ENCODE measurements at places on chromosomes 6 and 20.

DNA sequence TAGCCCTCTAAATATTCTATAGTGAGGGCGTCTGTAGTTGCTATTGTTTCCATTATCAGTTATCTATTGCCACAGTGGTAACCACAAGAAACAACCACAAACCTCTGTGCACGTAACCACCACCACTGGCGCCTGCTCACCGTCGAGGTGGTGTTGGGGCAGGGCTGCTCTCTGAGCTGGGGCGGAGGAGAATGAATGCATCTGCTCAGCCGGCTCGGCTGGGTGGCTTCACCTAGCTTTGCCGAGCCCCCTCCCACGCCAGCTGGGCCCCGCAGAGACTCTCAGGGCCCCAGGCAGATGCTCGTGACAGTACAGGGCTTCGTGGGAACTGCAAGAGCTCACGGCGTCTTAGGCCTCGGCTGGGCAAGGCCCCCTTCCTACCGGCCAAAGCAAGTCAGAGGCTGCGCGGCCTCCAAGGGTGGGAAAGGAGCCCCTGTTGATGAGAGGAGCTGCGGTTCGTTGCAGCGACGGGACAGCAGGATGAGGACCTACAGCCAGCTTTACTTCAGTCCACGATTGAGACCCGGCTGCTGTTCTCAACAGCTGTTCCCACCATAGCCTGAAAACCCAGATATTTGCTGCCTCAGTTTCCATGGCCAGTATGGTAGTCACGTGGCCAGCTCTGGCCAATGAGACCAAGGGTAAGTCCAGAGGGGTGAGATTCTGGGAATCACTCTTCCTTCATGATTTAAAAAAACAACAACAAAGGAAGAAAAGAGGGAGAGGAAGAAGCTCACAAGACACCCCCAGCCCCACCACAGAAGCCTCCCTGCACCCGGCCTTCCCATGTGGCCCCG, 120.2 kb upstream of the AFDN start:
- H3K4me3 ChIP-seq: no peak overlapping the region
- peaks cover 30% of the 10 kb centered on the region for H3K4me1 ChIP-seq
- no peaks in the 10 kb centered on the region for H3K36me3 ChIP-seq
- H3K27ac ChIP-seq: peak overlapping the region; percentile 82

DNA sequence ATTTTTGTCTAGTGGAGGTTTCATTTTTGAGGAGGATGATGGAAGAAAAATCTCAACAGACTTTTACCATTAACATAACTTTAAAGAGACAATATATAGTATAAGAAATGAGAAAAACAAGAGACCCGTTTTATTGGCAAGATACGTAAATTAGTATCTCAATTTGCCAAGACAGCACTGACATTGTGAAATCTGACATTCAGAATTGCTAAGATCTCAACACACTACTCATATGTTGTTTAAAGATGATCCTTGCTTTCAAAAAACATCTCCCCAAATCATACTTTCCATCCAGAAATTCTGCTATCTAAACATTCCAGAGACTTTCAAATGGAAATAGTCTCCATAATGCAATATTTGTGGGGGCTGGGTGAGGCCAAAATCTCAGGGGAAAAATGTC, 220.9 kb upstream of the CEP162 start:
- no peaks in the 10 kb centered on the region for H3K36me3 ChIP-seq
- no peak overlapping the region for H3K4me3 ChIP-seq
- DNase-seq: no peak
- no peaks in the 10 kb centered on the region for H3K27me3 ChIP-seq
- no peak overlapping the region for H3K27ac ChIP-seq
- H3K4me1 ChIP-seq: no peaks in the 10 kb centered on the region

GRCh38 chr20:22226849-22227700, 357.3 kb downstream of the FOXA2 start:
- H3K27me3 ChIP-seq: no peaks in the 10 kb centered on the region
- DNase-seq: no peak
- no peaks in the 10 kb centered on the region for H3K36me3 ChIP-seq

GRCh38 chr6:33620856-33621710, at the start of gene ITPR3:
TSS of gene ITPR3 (plus strand) at chr6:33621322. CDS start at chr6:33621603, 281 bp downstream.
- peak within 1 kb of the TSS; percentile 80 for H3K27ac ChIP-seq
- peaks cover 19% of the 10 kb centered on the region for H3K36me3 ChIP-seq
- H3K4me1 ChIP-seq: peaks cover 50% of the 10 kb centered on the region
- H3K27me3 ChIP-seq: peaks cover 4% of the 10 kb centered on the region
- DNase-seq: peak; percentile 81

DNA sequence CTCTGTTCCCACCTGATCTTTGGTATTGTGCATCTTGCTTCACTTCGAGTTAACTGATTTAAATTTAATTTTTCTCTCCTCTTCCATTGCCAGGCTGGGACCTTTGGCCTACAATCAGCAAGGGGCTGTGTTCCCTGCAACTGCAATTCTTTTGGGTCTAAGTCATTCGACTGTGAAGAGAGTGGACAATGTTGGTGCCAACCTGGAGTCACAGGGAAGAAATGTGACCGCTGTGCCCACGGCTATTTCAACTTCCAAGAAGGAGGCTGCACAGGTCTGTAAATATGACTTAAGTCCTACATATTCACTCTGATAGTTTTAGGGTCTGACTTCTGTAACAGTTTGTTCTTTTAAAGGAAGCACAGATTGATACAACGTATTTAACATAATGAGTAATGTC, 412.4 kb downstream of the ARHGAP18 start:
- no peak overlapping the region for H3K27ac ChIP-seq
- H3K27me3 ChIP-seq: peaks cover 3% of the 10 kb centered on the region
- no peak overlapping the region for H3K4me3 ChIP-seq
- no peak for DNase-seq
- H3K36me3 ChIP-seq: no peaks in the 10 kb centered on the region

DNA sequence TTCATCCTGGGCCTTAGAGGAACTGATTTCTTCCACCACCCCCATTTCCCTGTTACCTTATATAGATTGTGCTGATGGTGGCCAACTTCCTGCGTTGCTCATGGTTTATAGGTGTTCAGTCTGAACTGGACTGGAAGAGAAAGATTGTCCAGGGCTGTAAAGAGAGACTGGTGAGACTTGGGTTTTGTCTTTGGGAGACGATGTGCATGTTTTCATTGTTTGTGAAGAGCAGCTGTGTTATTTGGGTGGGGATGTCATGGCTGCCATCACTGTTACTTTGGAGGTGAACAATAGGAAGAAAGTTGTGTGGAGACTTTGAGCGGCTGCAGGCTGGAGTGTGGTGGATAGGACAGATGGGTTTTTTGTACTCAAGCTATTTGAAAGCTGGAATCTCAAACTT, 15.6 kb upstream of the MPC1 start:
- H3K27ac ChIP-seq: no peak overlapping the region
- no peak overlapping the region for H3K4me3 ChIP-seq
- no peak for DNase-seq
- no peaks in the 10 kb centered on the region for H3K36me3 ChIP-seq
- H3K27me3 ChIP-seq: no peaks in the 10 kb centered on the region
- no peaks in the 10 kb centered on the region for H3K4me1 ChIP-seq

DNA sequence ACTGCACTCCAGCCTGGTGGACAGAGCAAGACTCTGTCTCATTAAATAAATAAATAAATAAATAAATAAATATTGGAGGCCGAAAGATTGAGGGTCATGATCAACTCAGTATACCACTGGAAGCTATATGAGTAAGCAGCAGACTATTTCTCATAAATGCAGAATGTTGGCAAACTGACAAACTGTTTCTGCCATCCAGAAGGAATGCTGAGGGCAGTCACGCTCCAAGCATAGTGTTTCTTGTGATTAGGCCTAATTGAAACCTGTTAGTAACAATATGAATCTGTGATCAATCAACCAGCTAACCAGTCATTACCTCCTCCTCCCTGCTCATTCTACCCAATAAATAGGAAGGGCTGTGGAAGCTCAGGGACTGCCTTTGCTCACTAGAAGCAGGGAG, 15.2 kb upstream of the KCNK15 start:
- DNase-seq: no peak
- H3K27me3 ChIP-seq: no peaks in the 10 kb centered on the region
- peak overlapping the region; percentile 56 for H3K27ac ChIP-seq

DNA sequence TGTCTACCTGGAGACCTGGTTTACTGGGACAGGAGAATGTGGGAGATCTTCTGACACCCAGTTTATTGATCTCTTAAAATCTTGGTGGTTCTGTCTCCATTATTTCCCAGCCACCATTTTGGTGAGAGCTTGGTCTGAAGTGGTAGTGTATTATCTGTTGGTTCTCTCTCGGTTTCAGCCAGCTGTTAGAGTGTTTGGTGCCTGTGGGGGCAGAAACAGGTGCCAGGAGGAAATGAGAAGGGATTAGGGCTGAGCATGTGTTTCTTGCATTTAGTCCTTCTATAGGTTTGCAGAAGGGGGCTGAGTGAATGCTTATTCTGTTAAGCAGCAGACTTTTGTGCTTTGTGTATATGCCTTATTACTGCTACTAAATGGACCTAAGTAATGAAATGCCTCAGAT, 9.6 kb downstream of the JARID2 start:
- H3K36me3 ChIP-seq: peaks cover 72% of the 10 kb centered on the region
- H3K4me1 ChIP-seq: peaks cover 95% of the 10 kb centered on the region
- H3K27ac ChIP-seq: peak overlapping the region; percentile 73
- H3K4me3 ChIP-seq: peak overlapping the region; percentile 14
- DNase-seq: no peak

DNA sequence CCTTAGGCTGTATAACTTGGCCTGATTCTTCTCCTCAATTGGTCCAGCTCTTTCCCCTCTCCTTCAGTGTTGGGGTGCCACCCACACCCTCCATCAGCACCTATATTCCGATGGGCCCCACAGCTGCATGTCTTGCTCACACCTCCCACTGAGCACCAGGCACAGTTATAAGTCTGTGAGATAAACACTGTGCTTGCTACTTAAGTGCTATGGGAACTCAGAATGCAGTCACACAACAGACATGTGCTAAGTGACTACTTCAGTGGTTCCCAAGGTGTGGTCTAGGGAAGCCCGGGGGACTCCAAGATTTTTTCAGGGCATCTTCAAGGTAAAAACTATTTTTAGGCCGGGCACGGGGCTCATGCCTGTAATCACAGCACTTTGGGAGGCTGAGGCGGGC, 7.3 kb downstream of the ZC3H12D start:
- H3K4me1 ChIP-seq: peaks cover 54% of the 10 kb centered on the region
- no peaks in the 10 kb centered on the region for H3K27me3 ChIP-seq
- H3K27ac ChIP-seq: no peak overlapping the region
- peaks cover 57% of the 10 kb centered on the region for H3K36me3 ChIP-seq
- DNase-seq: no peak
- H3K4me3 ChIP-seq: peak overlapping the region; percentile 6

GRCh38 chr6:30157581-30157980, 3.4 kb downstream of the TRIM10 start:
- H3K4me1 ChIP-seq: peaks cover 14% of the 10 kb centered on the region
- H3K27me3 ChIP-seq: peaks cover 33% of the 10 kb centered on the region
- H3K4me3 ChIP-seq: no peak overlapping the region
- H3K27ac ChIP-seq: no peak overlapping the region
- no peaks in the 10 kb centered on the region for H3K36me3 ChIP-seq

DNA sequence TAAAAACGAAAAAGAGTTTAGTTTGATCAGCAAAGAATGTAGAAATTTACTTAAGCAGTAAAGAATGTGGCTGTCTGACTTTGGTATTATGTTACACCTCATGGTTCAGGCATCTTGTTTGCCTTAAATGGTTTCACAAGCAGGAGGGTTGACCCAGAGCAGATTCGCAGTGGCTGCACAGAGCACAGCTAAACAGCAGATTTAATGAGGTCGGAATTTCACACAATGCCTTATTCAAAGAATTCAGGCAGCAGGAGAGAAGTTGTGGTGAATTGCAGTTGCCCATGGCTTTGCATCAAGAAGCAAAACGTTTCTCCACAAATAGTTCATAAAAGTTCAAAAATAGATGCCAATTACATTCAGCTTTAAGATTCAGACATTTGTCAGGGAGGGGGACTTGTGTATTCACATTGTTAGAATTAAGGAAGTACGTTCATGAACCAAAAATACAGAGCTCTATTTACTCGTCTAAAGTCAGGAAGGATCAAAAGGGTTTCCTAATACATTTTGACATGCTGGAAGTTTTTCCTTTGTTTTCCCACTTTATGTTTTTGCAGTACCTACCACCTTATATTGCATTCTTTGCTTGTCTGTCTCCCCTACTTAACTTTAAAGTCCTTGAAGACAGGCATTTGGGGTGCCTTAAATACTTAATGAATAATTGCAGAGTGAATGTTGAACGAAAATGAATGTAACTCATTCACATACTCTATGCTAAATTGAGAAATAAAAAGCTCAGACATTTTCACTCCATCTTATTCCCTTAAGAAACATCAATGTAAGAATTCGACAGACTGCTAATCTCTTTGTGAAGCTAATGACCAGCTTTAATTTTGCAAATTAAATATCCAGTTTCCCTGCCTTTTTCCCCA, 1163.6 kb upstream of the CITED2 start:
- H3K4me1 ChIP-seq: no peaks in the 10 kb centered on the region
- H3K36me3 ChIP-seq: no peaks in the 10 kb centered on the region
- H3K4me3 ChIP-seq: no peak overlapping the region
- peaks cover 7% of the 10 kb centered on the region for H3K27me3 ChIP-seq
- no peak for DNase-seq
- H3K27ac ChIP-seq: no peak overlapping the region

- H3K36me3 ChIP-seq: no peaks in the 10 kb centered on the region
- DNase-seq: no peak
- no peaks in the 10 kb centered on the region for H3K4me1 ChIP-seq
- no peak overlapping the region for H3K4me3 ChIP-seq
- H3K27ac ChIP-seq: no peak overlapping the region
- no peaks in the 10 kb centered on the region for H3K27me3 ChIP-seq
Observed at GRCh38 chr6:83443516-83443915, 12.7 kb upstream of the ME1 start.

- no peak for DNase-seq
- H3K36me3 ChIP-seq: no peaks in the 10 kb centered on the region
- no peak overlapping the region for H3K4me3 ChIP-seq
- H3K27ac ChIP-seq: no peak overlapping the region
- no peaks in the 10 kb centered on the region for H3K27me3 ChIP-seq
Observed at GRCh38 chr20:8152183-8152582, 20.1 kb downstream of the PLCB1 start.

DNA sequence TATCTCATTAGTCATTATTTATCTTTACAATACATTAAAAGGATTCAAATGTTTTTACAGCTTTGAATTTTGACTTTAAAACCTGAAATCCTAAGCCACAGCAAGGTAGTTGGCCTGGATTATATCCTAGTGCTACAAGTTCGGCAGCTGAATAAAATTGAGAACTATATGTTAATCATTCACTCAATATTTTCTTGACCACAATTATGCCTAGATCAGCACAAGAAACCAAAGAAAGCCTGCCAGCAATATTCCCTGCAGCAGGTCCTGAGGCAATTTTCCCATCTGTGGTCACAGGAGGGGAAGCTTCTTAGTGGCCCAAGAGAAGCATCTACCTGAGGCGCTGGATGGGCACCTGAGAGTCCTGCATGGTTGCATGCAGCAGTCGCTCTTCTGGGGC, 183.5 kb downstream of the GMDS start:
- peaks cover 19% of the 10 kb centered on the region for H3K36me3 ChIP-seq
- DNase-seq: no peak
- H3K27me3 ChIP-seq: no peaks in the 10 kb centered on the region
- H3K4me1 ChIP-seq: peaks cover 8% of the 10 kb centered on the region

- H3K4me3 ChIP-seq: peak overlapping the region; percentile 80
- peaks cover 5% of the 10 kb centered on the region for H3K36me3 ChIP-seq
- H3K27ac ChIP-seq: no peak overlapping the region
- DNase-seq: peak; percentile 64
Observed at GRCh38 chr6:170291271-170292110, 613 bp upstream of the DLL1 start.
